ENCODE measurements at places on chromosomes 7 and 10.

GRCh38 chr10:71923138-71923692 is 41.0 kb upstream of the CHST3 start:
- DNase-seq: no peak

DNA sequence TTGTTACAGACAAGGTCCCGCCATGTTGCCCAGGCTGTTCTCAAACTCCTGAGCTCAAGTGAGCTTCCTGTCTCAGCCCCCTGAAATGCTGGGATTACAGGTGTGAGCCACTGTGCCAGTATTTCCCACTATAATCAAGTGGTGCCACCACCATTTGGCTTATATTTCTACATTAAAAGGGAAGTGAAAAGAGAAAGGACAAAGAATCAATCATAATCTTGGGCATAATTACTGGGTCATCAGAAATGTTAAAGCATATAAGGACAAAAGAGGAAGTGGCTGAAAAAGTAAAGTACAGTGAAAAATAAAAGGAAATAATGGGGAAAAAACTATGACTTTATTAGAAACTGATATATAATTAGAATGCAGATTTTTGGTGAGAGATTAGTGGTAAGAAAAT is 25.7 kb upstream of the ENTPD1 start:
- no peak for DNase-seq

- DNase-seq: no peak
Measured at GRCh38 chr10:28082316-28082715, 83.4 kb upstream of the ODAD2 start.

GRCh38 chr10:29850371-29850770 is 209.0 kb downstream of the JCAD start:
- DNase-seq: no peak

DNA sequence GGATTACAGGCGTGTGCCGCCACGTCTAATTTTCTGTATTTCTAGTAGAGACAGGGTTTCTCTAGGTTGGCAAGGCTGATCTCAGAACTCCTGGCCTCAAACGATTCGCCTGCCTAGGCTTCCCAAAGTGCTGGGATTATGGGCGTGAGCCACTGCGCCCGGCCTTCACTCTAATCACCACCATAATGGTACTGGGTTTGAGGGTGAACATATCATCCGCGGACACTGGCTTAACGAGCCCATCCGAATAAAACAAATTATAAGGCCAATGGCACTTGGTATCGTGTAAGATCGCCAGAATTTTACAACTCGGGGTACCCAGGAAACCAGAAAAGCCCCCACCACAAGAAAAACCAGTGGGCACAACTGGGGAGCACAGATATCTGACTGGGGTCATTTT is 580 bp downstream of the FAM200A start:
- DNase-seq: no peak

DNA sequence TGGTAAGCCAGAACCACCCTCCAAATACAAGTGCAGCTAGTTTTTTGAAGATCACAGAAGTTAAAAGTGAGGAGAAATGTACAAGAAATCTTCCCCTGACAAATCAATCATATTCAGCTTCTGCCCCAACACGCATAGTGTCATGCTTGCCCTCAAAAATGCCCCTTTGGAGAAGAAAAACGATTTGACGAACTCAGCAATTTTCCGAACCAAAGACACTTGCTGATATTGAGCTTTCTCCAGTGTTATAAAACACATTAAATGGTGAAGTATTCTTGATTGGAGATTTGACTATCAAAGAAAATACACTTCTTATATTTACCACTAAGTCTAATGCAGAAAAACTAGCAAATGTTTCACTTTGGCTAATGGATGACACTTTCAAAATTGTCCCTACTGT is 195.5 kb downstream of the ETV1 start:
- DNase-seq: no peak

GRCh38 chr7:3888096-3888495 is 587.0 kb downstream of the SDK1 start:
- DNase-seq: no peak

DNA sequence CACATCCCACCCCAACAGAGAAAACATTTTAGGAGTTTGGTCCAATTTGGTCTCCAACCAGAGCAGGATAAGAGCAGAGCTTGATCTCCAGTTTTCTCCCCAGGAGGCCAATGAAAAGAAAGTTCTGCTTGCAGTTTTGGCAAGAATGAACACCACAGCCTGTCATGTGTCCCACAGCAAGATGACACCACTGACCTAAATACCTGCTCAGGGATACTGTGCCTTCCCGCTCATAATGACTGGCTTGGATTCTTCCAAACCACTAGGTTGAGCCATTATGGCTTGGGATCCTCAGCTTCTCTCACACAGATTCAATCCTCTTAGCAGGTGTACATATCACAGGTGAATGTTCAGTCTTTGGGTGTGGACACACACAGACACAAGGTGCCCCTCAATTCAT is 53.3 kb downstream of the C10orf90 start:
- no peak for DNase-seq

DNA sequence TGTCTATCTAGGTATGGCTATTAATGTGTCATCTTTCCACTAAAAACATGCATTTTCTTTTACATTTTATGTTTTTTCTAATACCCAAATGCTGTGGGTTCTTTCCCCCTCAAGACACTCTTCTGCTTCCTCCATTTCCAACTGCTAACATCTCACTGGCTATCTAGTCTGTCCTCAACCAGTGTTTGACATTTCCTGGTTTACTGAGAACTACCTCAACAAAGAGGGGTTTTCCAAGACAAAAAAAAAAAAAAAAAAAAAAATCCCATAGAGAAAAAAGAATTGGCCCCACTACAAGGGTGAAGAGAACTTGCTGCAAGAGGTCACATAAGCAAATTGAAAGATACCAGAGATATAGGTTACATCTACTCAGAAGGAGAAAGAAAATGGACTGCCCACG is 359.7 kb downstream of the CRPPA start:
- no peak for DNase-seq

GRCh38 chr10:91605968-91606367 is 26.9 kb downstream of the PPP1R3C start:
- DNase-seq: no peak

GRCh38 chr10:28981007-28981406 is 303.7 kb downstream of the BAMBI start:
- DNase-seq: no peak

DNA sequence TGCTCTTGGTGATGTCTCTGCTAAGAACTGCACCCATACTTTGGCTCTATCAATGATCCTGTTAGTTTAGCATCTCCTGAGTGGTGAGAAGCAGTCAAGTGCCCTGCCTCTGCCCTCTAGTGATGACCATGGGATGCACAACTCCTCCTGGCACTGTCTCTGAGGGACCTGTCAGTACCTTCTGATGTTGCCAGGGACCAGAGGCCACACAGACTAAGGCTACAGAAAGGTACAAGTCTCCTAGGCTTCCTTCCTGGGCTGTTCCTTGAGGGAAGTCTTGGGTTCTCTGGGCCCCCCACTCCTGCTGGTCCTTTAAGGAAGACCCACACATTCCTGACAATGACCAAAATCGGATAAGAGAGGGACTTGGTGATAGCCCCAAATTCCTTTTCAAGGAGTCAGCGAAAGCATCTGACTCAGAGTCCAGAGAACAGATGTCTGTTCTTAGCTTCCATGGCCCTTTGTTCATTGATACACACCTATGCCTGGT is 15.3 kb downstream of the NKX2-3 start:
- DNase-seq: no peak

GRCh38 chr7:42843205-42843800 is 68.6 kb downstream of the C7orf25 start:
- DNase-seq: no peak

GRCh38 chr10:70122742-70123141 is 9.9 kb downstream of the AIFM2 start:
- no peak for DNase-seq

DNA sequence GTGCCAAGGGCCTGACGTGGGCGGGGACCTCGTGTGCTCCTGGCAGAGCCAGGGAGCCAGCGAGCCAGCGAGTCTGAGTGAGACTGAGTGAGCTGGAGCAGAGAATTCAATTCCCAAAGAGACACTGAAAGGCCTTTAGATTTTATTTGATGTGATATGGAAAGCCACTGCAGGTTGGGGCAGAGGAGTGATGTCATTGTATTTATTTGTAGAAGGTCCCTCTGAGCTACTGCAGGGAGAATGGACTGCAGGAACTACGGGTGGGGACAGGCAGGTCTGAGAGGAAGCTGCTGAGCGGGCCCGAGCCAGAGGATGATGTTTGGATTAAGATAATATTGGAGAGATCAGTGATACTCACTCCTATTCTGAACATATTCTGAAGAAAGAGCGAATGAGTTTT is 445.8 kb upstream of the ANKRD30A start:
- no peak for DNase-seq

GRCh38 chr10:108561649-108562048 is 1361.7 kb downstream of the XPNPEP1 start:
- DNase-seq: no peak

DNA sequence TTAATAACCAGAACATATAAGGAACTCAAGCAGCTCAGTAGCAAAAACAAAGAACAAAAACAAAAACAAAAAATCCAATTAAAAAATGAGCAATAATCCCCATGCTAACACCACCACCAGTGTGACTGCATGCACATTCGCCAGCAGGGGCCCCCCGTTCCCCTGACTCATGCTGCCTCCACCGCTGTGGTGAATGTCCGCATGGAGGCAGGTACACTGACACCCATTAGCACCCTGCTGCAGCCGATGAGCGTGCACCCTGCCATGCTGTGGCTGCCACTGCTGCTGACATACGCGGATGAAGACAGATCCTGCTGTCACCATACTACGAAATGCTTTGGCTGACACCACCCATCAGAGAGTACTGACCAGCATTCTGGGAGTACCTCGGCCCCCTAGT is 321.6 kb upstream of the LRRTM3 start:
- no peak for DNase-seq

DNA sequence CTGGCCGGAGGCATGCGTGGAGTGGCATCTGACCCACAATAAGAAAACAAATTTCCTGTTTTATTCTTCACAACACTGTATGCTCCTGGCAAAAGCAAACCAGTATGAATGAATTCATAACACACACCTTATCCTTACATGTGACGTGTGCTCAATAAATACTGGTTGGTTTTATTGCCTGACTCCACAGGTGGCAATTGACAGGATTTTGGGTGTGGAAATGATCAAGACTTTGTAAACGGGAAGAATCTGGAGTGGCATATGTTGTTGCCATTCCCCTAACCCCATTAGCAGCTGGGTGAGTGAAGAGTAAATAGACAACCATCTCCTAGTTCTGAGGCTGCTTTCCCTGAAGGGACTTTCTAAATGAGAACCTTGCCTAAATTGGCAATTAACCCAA is 215.5 kb upstream of the AOAH start:
- DNase-seq: no peak

- no peak for DNase-seq
Measured at GRCh38 chr7:25823571-25823970, 328.4 kb upstream of the NFE2L3 start.

GRCh38 chr7:143979998-143980397 is 20.1 kb upstream of the OR6B1 start:
- DNase-seq: no peak

- DNase-seq: no peak
Measured at GRCh38 chr7:24576171-24577025, 3.1 kb downstream of the PALS2 start.

- DNase-seq: no peak
Measured at GRCh38 chr10:69413221-69413865, 3.4 kb downstream of the TACR2 start.

DNA sequence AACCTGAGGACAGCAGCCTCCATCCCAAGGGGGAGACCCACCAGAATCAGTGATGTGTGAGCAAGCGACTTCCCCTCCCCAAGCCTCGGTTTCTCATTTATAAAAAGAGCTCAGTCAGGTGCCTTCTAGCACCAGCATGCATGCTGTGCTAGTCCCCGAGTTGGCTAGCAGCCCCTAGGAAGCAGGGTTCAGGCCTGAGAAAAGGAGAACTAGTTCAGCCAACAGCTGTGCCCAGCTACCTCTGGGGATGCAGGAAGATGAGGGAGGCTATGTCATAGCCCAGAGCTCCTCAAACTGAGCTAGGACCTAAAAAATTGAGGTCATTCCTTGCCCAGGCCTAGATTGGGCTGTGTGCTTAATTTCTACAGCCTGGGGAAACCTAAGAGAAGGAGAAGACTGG is 13.7 kb downstream of the DRGX start:
- DNase-seq: no peak

DNA sequence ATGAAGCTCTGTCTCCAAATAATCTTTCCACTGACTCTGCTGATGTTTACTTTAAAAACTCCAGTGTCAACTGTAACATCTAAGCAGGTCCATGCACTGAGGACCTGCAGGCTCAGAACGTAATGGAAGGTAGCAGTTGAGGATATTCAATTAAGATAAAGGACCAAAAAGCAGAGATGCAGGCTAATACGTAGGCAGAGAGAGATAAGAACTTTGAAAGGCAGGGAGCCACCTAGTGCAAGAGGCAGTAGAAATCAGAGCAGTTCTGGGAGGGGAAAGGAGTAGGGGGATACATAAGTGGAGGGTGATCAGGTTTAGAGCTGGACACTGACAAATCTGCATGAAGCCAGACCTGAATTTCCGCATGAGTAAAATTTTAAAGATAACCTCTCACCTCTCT is 114.5 kb upstream of the POM121L12 start:
- no peak for DNase-seq

DNA sequence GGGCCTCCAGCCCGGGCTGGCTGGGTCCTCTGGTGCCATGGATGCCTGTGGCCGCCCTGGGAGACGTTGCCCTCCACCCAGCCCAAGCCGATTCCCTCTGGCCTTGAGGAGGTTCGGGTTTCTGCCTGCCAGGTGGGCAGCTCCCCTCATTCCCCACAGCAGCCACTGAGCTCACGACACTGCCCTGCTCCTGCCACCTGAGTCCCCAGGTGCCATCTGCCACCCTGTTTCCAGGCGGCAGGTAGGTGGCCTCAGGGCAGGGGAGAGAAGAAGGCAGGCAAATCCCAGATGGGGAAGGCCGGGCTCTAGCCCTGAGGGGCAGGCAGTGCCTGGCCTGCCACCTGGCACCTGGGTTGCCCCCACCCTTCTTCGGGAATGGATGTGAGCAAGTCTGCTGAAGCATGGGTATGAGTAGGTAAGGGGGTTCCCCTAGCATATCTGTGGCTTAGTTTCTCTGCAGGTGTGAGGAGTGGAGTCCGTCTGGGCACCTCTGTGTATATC is 92.2 kb upstream of the PPIF start:
- DNase-seq: no peak

Data from cortex of kidney (tissue), 1 donor.